H9 (cell line): ENCODE measurements at places on chromosomes 11 and 22. TPM values are rescaled to one million over a fixed set of nuclear protein-coding genes. Genes with fewer than 3 reads are reported as not detected.

GRCh38 chr11:132595711-132596134 lies 936.6 kb downstream of the OPCML start:
- no peaks in the 10 kb centered on the region for H3K4me1 ChIP-seq
- H3K27ac ChIP-seq = no peak overlapping the region
- no peaks in the 10 kb centered on the region for H3K36me3 ChIP-seq

DNA sequence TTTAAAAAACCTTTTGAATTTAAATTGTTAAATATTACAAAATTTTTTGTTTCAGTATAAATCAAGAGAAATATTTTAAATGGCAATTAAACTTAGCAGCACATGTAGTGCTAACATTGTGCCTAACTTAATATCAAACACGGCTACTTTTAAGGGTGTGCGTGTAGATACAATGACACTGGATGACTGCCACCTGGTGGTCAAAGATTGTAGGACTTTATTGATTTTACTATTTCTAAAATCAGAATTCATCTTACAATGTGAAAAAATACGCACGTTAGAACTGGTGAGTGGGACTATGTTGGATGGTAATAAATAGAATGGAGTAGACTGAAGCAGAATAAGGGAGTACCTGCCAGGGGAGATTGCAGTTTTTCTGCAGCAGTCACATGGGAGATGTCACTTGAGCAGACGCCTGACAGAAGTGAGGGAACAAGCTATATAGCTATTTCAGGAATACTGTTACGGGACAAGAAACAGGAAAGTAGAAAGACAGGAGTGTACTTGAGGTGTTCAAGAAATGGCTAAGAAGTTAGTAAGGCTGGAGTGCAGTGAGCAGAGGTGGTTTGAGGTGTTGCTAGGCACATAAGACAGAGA lies 52.9 kb downstream of the UVRAG start:
- no peak overlapping the region for H3K27ac ChIP-seq
- H3K4me3 ChIP-seq = no peak overlapping the region
- no peaks in the 10 kb centered on the region for H3K4me1 ChIP-seq
- no peaks in the 10 kb centered on the region for H3K27me3 ChIP-seq
- DNase-seq = no peak

Gene C22orf15
- 0.81 and 1.8 TPM in 2 replicates for total RNA-seq

- DNase-seq = no peak
- no peaks in the 10 kb centered on the region for H3K36me3 ChIP-seq
- H3K27ac ChIP-seq = no peak overlapping the region
- H3K4me1 ChIP-seq = no peaks in the 10 kb centered on the region
Measured at GRCh38 chr11:114149689-114150407, 90.3 kb downstream of the ZBTB16 start.

GRCh38 chr11:61536676-61537270 lies 28.2 kb downstream of the LRRC10B start:
- no peak overlapping the region for H3K4me3 ChIP-seq
- no peaks in the 10 kb centered on the region for H3K27me3 ChIP-seq
- no peak for DNase-seq
- no peaks in the 10 kb centered on the region for H3K36me3 ChIP-seq
- peaks cover 9% of the 10 kb centered on the region for H3K4me1 ChIP-seq
